Inflammatory macrophage treated with lipopolysaccharide for 1 hour (primary cell): ENCODE measurements at places on chromosomes 5 and 9.

- DNase-seq, result no peak
These were observed 150.4 kb downstream of the ARHGEF28 start for GRCh38 chr5:73776405-73776804.

GRCh38 chr5:113255105-113255504 lies 179.7 kb downstream of the TSSK1B start:
- DNase-seq, result no peak

DNA sequence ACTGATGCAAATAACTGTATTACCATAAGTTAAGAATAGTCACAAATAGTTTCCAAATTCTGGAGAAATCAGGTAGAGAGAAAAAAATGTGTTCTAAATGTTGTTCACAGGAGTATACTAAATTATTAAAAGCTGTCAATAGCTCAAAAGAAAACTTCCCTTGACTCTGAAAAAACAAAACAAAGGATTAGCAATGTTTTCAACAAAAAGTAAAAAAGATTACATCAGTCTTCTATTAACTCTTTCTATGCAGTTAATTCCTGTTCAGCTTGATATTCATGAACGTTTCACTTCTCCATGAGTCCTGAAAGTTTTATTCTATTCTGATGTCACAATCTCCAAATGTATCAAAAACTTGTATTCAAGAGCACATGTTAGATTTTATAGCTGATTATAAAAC lies 9.5 kb upstream of the CLTB start:
- no peak for DNase-seq

- DNase-seq, result no peak
These were observed 128.9 kb upstream of the PTPN3 start for GRCh38 chr9:109627042-109627441.

DNA sequence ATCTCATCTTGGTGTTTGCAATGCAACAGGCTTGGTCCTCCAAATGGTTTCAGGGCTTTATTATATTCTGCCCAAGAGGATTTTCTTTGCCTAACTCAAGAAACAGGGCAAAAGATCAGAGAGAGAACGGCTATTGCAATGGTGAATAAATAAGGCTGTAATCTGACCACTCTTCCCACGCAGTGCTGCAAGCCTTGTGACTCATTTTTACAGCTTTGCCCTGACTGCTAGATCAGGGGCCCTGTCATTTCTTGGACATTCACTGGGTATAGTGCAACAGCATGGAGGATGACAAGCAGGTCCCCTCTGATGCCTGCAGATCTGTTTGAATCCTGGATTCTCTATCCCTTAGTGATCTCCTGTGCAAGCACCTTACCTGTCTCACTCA lies 459.1 kb downstream of the EBF1 start:
- peak; percentile 48 for DNase-seq

DNA sequence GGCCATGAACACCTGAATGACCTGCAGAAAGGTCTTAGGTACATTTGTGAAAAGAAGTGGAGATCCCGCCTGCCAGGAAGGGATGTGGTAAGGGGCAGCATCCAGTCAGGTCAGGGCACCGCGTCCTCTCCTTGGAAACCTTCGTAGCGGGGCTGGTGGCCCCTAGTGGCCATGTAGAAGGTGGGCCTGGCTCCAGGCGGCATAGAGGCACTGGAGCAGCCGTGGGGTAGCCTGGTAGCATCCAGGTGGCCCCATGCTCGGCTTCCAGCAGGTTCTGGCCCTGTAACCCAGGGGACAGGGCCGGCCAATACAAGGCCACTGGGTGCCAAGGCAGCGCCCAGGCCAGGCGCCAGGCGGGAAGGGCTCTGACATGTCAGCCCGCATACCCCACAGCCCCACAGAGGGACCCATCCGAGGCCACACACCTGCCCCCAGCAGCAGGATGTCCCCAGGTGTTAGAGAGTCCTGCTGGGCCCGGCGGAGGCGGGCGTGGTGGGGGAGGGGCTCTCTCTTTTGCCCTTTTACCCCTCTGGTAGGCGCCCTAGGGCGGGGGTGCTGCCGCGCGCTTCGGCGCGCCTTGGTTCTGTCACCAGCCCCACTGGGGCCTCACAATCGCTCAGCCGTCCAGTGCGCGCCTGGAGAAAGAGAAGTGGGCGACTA lies 58.3 kb upstream of the SPATA31E1 start:
- no peak for DNase-seq

DNA sequence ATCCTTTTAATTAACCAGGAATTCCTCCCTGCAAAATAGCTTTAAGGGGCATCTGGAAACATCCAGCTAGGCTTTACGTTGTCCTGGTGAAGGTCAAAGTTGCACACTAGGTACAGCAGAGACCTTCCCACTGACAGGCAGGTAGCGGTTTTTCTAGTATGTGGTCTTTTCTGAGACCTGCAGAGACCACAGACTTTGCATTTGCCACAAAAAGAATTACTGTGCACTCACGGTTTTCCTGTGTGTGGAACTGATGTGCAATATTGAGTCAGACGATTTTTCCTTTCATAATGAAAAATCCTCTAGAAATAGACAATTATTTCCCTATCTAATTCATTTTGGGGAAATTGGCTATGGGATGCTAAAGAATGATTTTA lies 417.0 kb upstream of the ADAMTSL1 start:
- no peak for DNase-seq

- DNase-seq, result no peak
These were observed 15.4 kb upstream of the B4GALT1 start for GRCh38 chr9:33182519-33182918.

DNA sequence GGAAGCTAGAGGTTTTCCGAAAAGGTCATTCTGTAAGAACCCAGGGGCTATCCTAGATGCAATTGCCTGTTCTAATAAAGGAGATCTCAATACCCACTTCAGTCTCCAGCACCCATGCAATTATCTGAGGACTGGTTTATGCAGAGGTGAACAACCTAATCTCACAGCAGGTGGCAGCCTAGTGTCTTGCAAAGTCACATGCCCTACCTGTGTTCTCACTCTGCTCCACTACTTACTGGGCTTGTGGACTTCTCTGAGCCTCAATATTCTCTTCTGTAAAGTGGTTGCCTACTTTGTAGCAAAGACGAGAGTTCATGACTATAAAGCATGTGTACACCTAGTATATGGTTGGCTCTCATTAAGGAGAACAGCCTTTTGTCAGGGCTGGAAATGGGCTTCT lies 21.0 kb upstream of the ALDH1B1 start:
- DNase-seq, result no peak

GRCh38 chr5:176466245-176466871 lies 18.2 kb downstream of the FAF2 start:
- peak; percentile 81 for DNase-seq

- DNase-seq, result no peak
These were observed 259.4 kb downstream of the AUH start for GRCh38 chr9:91102269-91102668.
